ENCODE measurements at places on chromosomes 4 and X.

- DNase-seq = no peak
These were observed 85.0 kb downstream of the VCX3A start for GRCh38 chrX:6449946-6450345.

DNA sequence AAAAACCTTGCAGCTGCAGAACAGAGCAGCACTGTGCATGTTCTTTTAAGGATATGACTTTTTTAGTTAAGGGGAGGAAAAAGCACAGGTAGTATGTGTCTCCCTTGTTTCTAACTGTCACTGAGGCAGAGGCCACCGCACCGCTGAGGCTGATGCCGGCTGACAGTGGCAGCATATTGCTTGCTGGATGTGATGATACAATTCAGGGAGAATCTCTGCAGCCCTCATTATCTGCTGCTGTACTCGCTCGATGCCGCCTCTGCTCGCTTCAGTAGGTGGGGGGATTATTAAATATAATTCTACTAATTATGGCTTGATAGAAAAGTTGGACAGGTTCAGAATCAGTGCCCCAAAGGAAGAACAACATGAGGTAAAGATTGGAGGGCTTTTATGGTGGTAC, 378.8 kb upstream of the NOCT start:
- DNase-seq = no peak

DNA sequence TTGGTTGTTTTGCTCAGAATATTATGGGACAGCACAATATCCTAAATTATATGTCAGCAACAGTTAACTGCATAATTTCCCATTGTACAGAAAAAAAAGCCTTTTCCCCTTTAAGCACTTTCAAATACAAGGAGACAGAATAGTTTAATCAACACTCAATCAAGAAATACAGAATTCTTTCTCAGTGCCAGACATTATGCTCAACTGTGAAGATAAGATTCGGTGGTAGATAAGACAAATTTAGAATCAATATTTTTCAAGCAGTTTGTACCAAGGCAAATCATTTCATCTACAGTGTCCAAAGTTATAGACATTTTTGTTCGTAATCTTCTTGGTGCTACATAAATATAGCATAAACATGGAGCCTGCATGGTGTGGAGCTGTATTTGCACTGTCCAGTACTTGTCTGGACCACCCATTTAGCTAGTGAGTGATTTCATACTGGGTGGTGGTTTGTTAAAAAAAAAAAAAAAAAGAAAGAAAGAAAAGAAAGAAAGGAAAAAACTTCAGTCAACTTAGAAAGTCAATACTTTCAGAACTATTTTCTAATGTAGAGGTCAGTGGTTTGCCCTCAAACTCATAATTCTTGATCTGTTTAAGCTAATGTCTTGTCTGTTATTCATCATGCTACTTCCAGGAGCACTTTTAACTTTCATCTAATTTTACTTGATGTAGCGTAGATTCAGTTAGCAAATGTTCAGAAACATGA, 522.9 kb downstream of the FAT4 start:
- DNase-seq = no peak

GRCh38 chr4:143381189-143382118, 44.8 kb downstream of the GAB1 start:
- no peak for DNase-seq

DNA sequence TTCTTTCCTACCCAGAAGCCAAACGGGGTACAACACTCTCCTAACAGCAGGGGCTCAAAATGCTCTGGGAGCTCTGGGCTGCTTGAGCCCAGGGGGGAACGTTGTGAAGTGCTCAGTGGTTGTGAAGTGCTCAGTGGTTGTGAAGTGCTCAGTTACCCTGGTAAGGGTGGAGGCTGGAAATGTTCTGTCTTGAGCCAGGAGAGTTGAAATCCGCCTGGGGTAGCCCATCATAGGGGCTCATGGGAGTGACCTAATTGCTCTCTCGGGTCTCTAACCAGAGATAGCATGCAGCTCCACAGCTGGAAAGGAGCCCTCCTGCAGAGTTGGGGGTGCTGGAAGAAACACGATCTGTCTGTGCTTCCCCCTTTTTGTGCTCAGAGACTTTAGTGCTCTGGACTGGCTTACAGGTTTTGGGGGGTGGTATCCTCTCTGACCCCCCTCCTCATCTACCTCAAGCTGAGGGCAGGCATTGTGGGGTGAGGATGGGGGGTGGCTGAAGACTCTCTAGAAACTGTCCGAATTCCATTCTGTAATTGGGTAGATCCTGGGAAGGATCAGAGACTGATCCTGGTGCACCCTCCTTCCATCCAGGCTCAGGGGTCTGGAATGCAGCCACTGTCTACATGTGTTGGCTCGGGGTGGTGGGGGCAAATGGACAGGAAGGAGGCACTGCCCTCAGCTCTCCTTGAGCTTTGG, 2.7 kb downstream of the EFNB1 start:
- no peak for DNase-seq

DNA sequence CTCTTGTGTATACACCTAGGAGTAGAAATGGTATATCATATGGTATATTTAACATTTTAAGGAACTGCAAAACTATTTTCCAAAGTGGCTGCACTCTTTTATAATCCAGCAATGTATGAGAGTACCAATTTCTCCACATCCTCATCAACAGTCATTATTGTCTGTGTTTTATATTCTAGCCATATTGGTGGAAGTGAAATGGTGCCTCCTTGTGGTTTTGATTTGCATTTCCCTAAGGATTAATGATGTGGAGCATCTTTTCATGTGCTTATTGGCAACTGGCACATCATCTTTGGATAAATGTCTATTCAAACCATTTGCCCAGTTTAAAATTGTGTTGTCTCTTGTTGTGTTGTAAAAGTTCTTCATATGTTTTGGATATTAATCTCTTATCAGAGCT, 9.6 kb downstream of the BMP15 start:
- no peak for DNase-seq

- DNase-seq = no peak
These were observed 25.5 kb downstream of the INTS12 start for GRCh38 chr4:105683038-105683437.
